H54 (cell line): ENCODE measurements at places on chromosomes 2 and 18.

DNA sequence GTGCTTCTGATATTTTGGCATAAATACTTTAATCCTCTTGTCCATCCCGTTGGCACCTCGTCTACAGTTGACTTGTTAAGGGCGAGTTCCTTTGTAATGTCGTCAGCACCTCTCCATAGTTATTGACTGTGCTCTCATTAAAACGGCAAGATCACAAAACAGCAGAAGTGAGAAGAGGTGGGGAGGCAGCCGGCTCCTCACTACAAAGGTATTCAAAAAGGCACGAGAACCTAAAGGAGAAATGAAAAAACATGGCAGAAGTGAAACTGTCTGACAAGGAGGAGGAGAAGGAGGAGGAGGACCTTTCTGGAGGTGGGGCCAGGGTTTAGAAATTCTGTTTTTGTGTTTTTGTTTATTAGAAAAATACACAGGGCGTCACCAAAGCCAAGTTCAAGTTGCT is 235.6 kb downstream of the BCL11A start:
- DNase-seq, result no peak

GRCh38 chr2:187775651-187776050 is 221.4 kb upstream of the TFPI start:
- no peak for DNase-seq

- no peak for DNase-seq
These were observed 70.4 kb downstream of the MRO start for GRCh38 chr18:50749421-50749820.

DNA sequence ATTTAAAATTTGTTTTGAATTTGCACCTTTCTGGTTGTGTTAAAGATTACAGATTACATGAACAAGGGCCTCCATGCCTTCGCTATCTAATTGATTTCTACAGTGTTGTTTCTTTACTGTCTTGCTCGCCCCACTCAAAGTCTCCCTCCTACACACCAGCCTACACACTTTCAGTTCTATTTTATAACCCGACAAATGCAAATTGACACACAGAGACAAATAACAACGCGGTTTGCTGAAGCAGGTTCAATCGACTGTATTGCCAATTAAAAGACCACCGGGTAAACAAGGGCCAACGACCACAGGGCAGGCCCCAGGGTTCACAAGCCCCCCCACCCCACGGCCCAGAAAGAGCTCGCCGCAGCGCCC is 869 bp downstream of the STARD7 start:
- DNase-seq, result no peak

DNA sequence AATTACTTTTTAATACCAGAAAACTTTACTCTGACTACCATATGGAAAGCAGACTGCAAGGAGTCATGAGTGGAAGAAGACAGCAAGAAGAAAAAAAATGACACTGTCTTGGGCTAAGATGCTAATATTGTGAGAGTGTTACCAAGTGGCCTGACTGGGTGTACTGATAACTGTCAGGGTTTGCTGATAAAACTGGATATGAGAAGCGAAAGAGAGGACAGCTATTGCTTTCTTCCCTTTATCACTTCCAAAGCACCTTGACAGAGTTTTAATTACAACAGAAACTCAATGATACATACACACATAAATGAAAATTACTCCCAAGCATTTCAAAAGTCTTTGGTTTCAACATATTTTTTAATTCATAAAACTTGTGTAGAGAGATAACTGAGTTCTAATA is 368.5 kb downstream of the ZEB2 start:
- DNase-seq, result no peak

DNA sequence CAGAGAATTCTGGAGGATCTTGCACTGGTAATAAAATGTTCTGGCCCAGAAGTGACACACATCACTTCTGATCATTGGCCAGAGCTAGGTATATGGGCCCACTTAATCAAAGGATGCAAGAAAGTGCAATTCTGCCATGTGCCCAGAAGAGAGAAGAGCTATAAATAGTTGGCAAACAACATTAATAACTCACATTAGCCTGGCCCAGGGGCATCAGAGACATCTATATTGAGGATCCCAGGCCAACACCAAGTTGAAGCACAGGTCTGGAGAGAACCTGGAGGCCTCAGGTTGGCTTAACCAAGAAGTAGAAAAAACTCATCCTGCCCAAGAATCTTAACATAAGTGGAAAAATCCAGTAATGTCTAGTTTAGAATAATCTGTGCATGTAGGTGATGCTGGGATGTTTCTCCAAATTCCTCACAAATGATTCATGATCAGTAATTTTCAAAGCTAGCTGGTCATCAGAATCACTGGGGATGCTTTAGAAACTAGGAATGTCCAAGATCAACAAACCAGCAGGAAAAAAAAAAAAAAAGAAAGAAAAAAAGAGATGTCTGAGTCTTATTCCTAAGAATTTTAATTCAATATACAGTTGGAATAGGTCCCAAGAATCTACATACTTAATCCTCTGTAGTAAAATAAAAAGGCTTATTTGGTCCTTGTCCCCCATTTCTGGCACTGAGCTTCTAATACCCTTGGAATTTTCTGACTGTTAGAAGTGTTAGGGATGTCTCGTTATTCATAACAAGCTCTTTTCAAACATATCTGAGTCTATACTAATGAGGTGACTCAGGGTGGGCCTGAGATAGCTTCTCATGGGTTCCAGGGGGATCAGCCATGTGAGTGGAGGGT is 35.0 kb upstream of the EVA1A start:
- no peak for DNase-seq

DNA sequence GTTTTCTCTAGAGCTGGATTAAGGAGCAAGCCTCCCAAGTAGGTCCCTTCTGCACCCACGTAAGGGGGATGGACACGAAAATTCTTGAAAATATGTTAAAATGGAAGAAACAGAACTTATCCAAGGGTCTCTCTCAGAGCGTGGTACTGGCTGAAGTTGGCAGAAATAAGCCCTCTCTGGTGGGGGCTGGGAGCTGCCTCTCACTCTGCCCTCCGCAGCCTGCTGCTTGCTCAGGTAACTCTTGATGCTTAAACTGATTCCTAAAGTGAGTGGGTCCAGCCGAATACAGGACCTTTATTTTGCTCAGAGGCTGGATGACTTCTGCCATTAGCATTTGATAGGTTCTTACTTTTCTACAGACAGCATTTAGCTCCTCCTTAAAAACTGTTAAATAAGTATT is 78.1 kb downstream of the SPHKAP start:
- DNase-seq, result no peak

- DNase-seq, result no peak
These were observed 134.5 kb downstream of the LRRTM1 start for GRCh38 chr2:80169811-80170594.

- DNase-seq, result no peak
These were observed 627.6 kb upstream of the PKDCC start for GRCh38 chr2:41420219-41420618.

DNA sequence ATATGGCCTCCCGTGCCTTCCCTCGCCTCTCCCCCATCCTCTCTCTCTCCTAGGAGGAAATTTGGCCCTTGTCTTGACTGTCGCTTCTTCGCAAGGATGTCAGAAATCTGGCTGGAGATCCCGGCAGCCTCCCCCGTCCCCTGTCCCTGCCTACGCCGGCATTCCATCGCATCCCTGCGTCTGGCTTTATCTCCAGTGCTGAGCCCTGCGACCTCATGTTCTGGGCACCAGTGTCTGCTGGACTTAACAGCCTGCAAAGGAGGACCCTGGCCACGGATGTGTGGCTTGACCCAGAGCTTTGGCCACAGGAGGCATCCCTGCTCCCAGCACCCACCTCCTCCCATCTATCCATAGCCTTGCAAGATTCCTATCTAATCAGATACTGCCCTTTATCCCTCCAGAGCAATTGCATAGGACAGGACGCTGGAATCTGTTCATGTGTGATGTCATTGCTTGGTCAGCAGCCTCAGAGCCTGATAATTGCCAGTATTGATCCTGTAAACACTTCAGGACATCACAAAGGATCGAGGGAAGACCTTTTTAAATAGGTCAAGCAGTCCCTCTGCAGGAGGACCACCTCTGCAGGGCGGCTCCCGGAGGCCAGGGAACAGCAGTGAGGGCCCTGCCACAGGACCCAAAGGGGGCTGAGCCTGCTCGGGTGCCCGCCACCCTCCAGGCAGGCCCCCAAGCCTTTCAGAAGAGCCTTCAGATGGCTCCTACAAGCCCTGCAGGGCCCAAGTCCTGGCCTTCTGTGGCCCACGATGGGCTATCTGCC is 168.2 kb downstream of the TWIST2 start:
- no peak for DNase-seq

DNA sequence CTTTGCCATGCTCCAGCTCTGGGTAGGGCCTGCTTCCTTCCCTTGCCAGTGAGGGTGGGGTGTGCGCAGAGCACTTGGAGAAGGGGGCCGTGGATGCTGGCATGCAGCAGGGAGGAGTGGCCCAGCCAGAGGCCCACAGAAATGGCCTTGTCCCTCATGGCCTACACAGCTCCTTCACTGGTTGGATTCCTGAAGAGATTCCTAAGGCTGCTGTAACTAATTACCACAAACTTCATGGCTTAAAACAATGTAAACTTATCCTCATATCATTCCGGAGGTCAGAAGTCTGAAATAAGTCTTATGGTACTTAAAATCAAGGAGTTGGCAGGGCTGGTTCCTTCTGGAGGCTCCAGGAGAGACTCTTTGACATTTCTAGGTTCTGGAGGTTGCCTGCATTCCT is 195.2 kb downstream of the GLI2 start:
- no peak for DNase-seq

DNA sequence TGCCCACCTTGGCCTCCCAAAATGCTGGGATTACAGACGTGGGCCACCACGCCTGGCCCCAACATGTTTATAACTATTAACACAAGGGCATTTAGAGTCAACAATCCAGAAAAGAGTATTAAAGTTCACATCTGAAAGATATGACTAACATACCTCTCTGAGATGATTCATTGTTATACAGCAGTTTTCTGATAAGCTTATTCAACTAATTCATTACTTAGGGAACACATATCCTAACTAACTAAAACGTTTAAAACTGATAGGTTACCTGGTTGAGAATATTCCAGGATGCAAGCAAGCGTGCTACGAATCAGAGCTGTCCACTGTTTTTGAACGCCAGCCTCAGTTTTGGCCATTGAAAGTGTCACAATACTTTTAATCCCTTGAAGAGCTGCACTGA is 34.0 kb upstream of the STRN start:
- no peak for DNase-seq

- no peak for DNase-seq
These were observed 796.7 kb upstream of the CELF4 start for GRCh38 chr18:38362286-38362792.

DNA sequence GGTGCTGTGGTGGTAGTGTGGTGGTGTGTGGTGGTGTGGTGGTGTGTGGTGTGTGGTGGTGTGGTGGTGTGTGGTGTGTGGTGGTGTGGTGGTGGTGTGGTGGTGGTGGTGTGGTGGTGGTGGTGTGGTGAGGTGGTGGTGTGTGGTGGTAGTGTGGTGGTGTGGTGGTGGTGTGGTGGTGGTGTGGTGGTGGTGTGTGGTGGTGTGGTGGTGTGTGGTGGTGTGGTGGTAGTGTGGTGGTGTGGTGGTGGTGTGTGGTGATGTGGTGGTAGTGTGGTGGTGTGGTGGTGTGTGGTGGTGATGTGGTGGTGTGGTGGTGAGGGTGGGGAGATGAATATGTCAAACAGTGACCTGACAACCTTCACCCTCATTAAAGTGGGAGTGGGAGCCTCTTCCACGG is 55.6 kb upstream of the DLGAP1 start:
- no peak for DNase-seq

- DNase-seq, result no peak
These were observed 19.0 kb upstream of the CXCR4 start for GRCh38 chr2:136136931-136137330.

GRCh38 chr18:57696271-57696670 is 74.6 kb upstream of the NARS1 start:
- no peak for DNase-seq

GRCh38 chr2:134398300-134398699 is 144.4 kb downstream of the MGAT5 start:
- no peak for DNase-seq

GRCh38 chr18:24010673-24011072 is 3.9 kb upstream of the TTC39C start:
- no peak for DNase-seq

DNA sequence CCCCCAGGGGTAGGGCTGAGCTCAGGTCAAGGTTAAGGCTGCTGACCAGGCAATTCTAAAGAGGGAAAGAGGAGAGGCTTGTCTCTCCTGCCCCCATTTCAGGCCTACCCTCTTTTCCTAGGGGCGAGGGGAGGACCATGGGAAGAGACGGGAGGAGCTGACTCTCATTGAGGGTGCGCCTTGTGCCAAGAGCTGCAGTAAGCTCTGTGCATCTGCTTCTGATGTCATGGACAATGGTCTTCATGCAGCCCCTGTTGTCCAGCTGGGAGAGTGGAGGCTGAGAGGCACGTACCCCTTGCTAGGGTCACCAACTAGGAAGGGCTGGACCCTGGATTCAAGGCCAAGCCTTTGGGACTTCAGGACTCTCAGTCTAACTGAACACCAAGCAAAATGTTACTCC is 45.2 kb downstream of the PTGR3 start:
- DNase-seq, result no peak
